T-helper 2 cell (primary cell): ENCODE measurements at places on chromosomes 13 and 19.

DNA sequence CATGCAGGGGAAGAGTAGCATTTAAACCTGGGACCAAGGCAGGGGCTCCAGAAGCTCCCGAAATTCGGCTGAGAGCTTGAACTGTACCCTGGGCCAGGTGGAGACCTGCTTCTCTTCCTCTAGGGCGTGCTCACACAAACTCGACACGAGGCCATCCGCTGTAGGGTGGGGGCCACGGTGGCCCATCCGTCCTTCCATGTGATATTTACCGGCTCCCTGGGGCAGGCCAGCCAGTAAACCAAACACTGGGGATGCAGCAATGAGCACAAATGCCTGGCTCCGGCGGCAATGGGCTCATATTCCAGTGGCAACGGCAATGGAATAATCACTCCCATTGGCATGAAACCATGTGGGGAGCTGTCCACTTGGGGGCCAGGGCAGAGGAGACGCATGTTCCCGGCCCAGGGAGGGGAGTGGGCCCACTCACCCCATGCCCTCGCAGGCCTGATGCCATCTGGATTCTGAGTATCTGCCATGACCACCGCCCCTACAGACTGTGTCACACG, 10.8 kb downstream of the SH3GL1 start:
- no peak for DNase-seq

GRCh38 chr19:46404055-46404752, 9.2 kb downstream of the CCDC8 start:
- DNase-seq: no peak

- no peak for DNase-seq
Observed at GRCh38 chr13:52599037-52599847, 43.0 kb upstream of the HNRNPA1L2 start.

DNA sequence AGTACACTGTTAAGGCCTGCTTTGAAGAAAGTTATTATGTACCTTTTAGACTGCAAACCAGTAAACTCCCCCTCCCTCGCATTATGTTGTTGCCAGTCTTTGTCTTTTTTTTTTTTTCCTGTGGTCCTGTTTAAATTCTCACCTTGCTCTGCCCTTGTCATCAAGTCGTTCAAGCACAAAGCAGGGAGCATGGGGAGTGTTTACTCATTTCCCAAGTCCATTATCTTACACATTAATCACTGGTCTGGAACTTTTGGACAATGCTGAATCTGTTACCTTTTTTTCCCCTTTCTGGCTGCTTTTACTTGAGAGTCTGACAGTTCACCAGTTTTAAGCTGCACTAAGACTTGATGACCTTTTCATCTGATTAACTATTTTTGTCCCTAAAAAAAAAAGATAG, 108.2 kb downstream of the DACH1 start:
- no peak for DNase-seq

GRCh38 chr13:73657821-73658540, 476.2 kb downstream of the KLF12 start:
- no peak for DNase-seq

GRCh38 chr19:40389404-40390083, 437 bp downstream of the HIPK4 start:
- DNase-seq: no peak

- DNase-seq: no peak
Observed at GRCh38 chr13:73292127-73292526, 233.3 kb downstream of the KLF5 start.

DNA sequence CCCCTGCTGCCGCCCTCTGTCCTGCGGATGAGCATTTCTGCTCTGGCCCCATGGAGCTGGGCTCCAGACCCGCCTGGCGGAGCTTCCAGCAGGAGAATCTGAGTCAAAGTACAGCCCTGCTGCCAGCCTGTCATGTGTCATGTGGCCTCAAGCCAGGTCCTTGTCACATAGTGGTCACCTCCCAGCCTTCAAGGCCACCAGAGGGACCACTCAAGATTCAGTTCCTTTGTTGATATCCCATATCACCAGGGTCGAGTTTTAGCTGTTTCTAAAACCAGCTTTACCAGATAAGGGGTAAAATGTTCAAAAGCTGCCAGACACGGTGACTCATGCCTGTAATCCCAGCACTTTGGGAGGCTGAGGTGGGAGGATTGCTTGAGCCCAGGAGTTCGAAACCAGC, 13.4 kb downstream of the THOP1 start:
- DNase-seq: no peak

DNA sequence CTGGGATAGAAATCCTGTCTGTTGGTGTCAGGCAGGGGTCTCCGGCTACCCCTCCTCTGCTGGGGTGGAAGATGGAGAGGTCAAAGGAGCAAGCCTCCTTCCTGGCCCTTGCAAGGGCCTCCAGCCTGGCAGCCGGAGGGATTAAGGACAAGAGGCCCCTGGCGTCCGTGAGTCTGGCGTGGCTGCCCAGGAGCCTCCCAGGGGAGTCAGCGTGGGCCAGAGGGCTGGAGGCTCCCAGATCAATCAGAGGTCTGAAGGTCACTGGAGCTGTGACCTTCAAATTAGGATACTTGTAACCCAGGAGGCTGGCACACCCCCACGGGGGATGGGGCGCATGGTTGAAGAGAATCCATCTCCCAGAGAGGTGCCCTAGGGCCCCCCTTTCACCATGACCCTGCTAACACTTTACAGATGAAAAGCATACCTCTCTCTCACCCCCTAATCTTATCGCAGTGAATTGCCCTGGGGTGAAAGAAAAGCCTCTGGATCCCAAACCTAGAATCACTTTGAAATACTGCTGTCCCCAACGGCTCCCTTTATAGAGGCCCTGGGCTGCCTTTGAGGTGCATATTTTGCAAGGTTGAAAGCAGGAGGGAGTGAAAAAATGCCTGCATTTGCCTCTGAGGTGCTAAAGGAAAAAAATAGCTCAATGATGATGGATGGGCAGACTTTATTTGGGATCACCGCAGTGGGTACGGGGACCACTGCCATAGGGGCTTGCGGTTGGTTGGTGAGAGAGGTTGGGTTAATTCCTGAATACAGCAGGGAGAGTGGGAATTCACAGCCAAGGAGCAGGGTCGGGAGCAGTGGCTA, 44.9 kb upstream of the PEG3 start:
- DNase-seq: no peak
